ENCODE measurements at places on chromosomes 4 and X.

DNA sequence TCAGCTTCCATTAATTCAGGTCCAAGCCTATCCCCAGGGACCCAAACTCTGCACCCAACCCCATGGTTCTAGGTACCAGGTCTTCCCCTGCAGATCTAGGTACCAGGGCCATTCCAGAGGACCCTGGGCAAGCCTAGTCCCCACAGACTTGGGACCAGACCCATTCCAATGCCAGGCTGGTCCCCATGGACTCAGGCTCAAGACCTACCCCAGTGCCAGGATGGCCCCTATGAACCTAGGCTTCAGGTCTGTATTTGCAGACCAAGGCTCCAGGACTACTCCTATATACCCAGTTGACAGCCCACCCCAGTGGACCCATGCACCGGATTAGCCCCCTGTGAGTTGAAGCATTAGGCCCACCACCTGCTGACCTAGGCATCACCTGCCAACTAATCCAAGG, 8.9 kb downstream of the MTHFD2L start:
- DNase-seq, result no peak

DNA sequence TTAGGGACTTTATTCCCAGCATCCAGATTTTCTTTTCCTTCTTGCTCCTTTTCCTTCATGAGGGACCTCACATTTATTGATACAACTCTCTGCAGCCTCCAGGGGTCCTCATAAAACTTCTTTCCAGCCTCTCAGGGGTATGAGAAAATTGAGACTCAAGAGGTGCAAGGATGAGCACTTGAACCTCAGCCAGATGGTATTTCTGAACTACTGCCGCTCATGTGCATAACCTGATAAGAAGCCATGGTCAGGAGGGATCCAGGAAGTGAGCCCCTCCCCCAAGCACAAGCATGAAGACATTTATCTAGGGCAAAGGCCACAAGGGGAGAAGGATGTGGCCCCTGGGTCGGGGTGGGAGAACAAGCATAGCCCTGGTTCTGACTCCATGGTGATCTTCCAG, 73.3 kb downstream of the TSPAN7 start:
- DNase-seq, result no peak

DNA sequence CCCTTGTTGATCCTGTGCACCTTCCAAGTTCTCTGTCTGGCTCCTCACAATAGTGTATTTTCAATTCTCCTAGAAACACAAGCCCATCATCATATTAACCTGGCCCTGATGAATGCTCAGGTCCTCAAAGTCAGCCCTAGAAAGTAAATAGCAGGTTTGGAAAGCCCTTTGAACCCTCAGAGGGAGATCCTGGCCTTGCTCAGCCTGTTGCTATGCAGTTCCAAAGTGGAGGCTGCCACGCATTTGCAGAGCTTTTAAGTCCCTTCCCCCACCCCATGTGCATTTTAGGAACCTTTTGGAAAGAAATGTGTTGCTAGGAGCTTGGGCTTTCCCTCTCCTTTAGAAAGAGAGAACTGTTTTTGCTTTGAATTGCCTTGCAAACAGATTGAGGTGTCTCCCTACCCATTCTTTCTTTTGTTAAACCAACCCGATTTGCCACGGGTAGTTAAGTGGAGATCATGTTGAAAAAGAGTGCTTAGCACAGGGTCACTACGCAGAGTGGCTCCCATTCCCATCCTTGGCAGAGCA, 12.2 kb downstream of the MAMLD1 start:
- no peak for DNase-seq

DNA sequence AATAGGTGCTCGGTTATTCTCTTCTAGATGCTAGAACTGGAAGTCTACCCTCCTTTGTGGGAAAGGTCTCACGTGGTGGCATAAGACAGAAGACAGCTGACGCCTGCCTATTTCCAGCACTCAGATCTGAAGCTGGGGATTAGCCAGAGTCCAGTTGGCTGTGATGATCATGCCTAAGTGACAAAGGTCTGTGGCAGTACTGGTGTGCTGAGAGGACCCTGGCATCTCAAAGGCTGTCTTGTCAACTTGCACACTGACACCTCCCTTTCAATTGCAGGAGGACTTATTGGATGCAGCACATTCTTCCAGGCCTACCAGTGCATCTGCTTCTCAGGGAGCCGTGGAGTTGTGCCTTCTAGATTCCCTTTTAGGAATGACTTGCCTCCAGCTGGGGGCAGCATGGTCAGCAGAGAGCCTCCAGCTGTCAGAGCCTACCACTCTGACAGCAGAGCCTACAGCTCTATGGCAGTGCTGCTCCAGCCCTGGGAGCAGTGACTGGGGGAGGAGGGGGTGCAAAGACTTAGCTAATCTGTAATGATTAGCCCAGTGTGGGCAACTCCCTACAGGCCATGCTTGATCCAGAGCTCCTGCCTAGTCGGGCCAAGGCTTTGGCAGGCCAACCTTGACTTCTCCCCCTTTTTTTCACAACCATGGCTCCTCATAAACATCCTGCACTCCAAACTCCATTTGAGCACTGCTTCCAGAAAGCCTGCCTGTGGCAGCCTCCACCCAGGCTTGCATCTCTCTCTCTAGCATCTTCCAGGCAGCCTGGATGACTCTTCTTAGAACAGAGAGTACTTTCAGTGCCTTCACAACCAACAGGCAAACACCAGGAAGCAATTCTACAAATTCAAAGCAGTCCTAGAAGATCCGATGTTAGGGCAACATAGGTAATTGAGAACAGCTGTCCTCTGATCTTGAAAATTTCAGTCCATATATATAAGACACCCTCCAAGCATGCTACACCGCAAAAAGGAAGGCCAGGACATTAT, 13.8 kb upstream of the FGFBP2 start:
- no peak for DNase-seq

GRCh38 chr4:1819284-1819683, 26.2 kb downstream of the FGFR3 start:
- no peak for DNase-seq

GRCh38 chr4:15696866-15697265, 6.0 kb upstream of the BST1 start:
- DNase-seq, result no peak

DNA sequence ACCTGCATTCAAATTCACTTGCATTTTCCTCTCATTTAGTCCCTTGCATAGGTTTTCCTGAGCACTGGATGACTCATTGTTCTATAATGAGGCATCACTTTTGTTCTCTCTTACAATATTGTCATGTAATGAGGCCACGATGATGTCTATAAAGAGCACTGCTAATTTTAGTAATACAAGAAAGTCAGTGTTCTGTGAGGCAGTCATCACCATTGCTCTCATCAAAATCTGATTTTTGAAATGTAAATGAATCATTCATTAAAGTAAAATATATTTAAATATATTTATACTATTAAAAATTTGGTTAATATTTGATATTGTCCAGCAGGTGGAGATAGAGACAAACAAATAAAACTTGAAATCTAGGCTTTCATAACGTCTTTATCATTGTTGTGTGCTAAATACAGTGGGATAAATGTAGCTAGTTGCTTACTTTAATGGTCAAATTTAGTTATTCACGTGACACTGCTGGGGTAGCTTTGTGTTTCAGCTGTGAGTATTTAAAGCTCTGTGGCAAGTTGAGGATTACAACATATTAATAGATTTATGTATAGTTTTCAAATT, 15.4 kb downstream of the HMGB2 start:
- peak; percentile 78 for DNase-seq

GRCh38 chr4:44150091-44150576, 298.5 kb downstream of the KCTD8 start:
- peak; percentile 20 for DNase-seq

GRCh38 chrX:70436343-70436742, 8.3 kb upstream of the DLG3 start:
- no peak for DNase-seq

DNA sequence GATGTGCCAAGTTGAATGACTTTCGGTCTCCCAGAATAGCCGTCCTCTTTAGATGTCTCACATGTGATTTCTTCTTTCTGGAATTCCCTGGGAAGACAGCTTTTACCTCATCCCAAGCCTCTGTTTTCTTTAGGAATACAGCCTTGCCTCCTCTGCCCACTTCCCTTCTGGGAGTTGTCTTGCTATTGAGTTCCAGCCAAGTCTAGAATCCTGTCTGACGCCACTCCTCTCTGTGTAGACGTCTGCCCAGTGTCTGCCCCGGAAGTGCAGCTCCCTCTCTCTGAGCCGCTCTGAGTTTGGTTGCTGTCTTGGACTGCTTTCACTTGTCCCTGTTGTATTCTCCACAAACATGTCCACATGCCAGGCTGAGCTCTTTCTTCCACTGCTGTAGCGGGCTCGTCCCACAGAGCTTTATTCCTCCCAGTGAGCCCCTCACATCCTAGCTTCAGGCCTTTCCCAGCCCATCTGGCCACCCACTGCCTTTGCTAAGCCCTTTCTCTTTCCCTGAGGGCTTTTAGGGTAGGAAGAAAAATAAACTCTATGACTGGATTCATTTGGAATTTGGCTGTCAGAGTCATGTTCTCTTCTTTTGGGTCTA, 9.0 kb upstream of the IGFBP7 start:
- peak; percentile 85 for DNase-seq

DNA sequence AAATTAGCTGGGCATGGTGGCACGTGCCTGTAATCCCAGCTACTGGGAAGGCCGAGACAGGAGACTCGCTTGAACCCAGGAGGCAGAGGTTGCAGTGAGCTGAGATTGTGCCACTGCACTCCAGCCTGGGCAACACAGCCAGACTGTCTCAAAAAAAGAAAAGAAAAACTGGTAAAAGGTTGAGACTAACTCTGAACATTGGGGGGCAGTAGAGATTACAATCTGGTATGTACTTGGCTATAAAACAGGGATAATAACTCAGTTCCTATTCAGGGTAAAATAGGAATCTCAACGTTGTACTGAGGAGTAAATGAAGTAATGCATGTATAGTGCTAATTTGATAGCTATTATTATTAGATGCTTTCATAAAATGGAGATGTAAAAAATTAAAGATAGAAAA, 12.5 kb upstream of the KLF8 start:
- no peak for DNase-seq

DNA sequence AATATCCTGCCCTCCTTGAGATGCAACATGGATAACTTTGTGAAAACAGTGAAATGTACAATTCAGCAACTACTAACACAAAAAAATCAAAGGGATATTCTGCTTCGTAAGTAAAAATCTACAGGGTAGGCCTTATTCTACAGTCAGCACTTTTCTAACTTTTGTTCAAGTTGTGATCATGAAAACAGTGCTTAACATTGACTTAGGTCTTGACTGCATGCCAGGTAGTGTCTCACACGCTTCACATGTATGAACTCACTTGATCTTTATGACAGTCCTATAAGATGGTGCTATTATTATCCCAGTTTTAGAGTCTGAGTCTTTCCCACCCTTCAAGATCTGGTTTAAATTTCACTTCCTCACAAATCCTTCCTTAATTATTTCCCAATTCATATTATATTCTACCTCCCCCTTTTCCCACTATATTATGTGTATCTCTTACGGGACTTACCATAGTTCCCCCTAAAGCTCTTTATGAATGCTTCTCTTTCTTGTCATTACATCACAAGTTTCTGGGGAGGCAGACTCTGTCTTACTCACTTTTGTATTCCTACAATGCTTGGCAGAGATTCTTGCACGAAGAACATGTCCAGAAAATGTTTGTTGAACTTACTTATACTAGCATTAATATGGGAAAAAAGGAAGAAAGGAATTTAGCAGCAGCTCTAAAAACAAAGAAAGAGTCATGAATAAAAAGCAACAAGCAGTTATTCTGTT, 179.8 kb downstream of the SCFD2 start:
- DNase-seq, result no peak

GRCh38 chrX:24988314-24988713, 27.5 kb downstream of the ARX start:
- no peak for DNase-seq

DNA sequence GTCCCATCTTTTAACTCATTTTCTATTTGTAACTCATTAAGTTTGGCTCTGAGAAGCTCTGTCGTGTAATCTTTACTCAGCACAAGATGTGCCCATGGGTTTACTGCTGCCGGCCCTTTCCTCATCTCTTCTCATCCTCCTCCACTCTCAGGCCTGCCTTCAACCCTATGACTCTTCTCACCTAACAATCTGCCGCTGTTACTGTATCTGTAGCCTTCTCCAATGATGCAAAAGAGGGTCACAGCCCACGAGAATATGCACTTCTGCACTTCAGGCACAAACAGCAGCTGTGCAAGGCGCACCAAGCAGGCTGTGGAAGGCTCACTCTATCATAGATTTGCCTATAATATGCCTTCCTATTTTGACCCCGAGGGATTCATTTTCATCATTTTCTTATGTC, 546.5 kb upstream of the GALNTL6 start:
- peak; percentile 45 for DNase-seq

DNA sequence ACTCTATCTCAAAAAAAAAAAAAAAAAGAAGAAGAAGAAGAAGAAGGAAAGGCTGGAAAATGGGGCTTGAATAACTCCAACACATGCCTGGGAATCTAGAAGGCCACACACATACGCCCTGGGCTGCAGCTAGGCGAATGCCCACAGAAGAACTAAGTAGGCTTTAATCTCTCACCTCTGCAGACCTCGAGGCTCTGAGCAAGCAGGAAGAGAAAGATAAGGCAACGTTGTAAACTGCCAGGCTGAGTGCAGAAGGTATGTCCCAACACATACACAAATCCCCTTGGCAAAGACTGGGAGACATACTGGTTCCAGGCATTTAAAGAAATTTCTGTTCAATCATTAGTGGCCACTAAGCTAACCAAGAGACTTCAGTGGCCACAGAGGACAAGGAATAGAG, 18.4 kb downstream of the SLC38A5 start:
- no peak for DNase-seq

GRCh38 chrX:38881066-38881465, 79.8 kb downstream of the MID1IP1 start:
- no peak for DNase-seq

- peak; percentile 59 for DNase-seq
These were observed 177.9 kb downstream of the AFAP1 start for GRCh38 chr4:7761720-7762119.

GRCh38 chr4:182745237-182745636, 171.9 kb downstream of the DCTD start:
- no peak for DNase-seq

DNA sequence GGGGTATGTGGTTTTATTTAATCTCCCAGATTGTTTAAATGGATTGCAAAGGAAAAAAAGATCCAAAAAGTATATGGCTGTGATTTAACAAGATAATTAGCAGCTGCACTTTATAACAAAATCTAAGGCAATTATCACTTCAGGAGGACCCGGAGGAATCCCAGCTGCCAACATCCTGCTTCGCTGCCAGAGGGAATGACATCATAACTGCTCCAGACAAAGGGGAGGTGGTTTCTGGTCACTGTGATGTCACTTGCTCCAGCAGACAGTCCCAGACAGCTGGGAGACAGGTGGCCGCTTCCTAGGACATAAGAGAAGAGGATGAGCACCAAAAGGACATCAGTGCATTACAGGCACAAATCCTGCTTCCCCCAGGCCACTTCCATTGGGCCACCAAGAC, 371.0 kb downstream of the BCOR start:
- peak; percentile 49 for DNase-seq

DNA sequence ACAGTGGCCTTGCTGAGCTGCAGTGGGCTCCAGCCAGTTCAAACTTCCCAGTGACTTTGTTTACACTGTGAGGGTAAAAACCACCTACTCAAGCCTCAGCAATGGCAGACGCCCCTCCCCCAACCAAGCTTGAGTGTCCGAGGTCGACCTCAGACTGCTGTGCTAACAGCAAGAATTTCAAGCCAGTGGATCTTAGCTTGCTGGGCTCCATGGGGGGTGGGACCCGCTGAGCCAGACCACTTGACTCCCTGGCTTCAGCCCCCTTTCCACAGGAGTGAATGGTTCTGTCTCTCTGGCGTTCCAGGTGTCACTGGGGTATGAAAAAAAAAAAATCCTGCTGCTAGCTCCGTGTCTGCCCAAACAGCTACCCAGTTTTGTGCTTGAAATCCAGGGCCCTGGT, 168.9 kb upstream of the INTU start:
- DNase-seq, result no peak

- DNase-seq, result peak; percentile 10
These were observed 60.9 kb downstream of the NPY5R start for GRCh38 chr4:163404580-163404979.
